ENCODE measurements at places on chromosomes 2 and 18. TPM values are rescaled to one million over a fixed set of nuclear protein-coding genes. Genes with fewer than 3 reads are reported as not detected.

Gene HOXD3
- total RNA-seq, result not detected

DNA sequence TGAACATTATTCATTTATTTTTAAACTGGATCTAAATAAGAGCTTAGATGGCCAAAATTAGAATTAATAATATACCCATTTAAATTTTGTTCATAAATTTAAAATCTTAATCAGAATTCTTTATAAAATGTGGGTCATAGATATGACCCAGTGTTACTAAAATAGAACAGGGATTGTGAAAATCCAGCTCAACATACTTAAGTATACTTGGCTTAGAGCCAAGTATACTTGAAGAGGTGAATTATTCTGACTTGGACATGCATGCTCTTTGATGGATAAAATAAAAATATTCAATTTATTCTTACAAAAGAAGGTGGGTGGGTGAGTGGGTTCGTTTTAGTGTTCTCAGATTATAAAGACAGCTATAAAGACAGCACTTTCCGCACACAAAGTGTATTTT, 70.7 kb downstream of the SPOPL start:
- no peak for DNase-seq

- DNase-seq, result no peak
Observed at GRCh38 chr2:9532421-9532820, 23.2 kb downstream of the ADAM17 start.

DNA sequence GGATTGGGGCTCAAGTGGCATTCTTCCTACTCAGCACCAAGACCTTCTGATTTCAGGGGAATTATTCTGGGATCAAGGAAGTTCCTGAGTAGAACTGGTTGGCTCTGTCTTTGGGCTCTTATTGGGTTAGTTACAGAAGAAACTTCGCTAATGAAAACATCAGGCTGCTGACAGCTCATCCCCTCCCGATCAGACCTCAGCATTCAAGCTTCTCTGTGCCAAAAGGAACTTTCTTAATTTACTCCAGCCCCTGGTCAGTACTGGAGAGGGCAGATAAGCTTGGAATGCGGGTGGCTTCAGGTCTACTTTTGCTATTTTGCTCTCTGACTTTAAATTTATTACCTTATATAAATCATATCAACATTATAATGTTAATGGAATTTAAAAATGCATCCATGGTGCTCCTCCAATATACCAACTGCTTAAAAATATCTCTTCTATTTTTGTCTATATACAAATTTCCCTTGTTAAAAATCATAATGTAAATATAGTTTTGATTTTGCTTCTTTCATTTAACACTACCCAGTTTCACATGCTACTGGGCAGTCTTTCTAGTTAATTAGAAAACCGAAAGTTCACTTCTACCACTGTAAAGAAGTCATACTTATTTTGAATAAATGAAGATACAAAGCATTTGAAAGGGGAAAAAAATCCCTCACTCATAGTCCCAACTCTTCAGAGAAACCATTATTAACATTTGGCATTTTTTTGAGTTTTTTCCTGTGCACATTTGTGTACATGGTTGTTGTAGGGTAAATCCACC, 34.4 kb downstream of the PCARE start:
- DNase-seq, result no peak

DNA sequence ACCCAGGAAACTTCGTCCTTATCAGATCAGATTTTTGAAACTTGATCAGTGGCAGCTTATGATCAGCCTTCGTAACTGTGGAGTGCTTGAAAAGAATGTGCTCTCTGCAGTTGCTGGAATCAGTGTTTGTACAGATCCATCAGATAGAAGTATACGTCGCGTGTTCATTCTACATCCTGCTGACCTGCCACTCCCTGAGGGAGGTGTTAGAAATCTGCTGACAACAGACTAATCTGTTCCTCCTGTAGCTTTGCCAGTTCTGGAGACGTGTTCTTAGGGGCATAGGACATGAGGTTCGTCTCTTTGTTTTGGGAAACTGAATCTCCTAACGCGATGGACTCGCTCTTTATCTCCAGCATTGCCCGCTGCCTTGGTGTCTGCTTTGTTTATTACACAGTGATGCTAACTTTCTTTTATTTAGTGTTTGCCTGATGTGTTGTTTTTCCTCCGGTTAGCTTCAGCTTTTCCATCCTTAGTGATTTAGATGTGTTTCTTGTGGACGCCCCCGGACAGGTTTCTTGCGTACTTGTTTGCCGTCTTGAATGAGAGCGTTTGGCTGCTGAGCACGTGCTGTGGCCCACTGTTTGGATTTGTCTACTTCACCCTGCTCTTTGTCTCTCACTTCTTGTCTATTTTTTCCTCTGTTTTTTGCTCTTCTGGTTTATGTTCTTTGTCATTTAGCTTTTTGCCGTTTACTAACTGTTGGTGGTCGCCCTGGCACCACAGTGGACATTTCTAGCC, 17.4 kb upstream of the GAL3ST2 start:
- no peak for DNase-seq

- DNase-seq, result no peak
Observed at GRCh38 chr2:108417254-108417653, 31.8 kb upstream of the GCC2 start.

- no peak for DNase-seq
Observed at GRCh38 chr18:35010993-35011392, 30.2 kb upstream of the MAPRE2 start.

DNA sequence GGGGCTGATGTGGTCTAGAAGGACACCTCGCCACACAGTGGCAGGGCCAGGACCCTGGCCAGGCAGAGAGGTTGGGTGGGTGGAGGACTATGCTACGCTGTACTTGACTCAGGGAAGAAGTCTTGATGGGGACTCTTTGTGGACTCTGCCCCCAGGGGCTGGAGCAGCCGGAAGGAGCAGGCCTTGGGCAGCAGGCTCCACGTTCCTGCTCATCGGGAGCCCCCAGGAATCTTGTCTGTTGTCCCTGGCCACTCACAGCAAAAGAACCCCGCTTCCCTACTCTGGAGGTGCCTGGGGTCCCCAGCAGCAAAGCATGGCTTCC, 79.0 kb downstream of the POLR1A start:
- DNase-seq, result no peak

DNA sequence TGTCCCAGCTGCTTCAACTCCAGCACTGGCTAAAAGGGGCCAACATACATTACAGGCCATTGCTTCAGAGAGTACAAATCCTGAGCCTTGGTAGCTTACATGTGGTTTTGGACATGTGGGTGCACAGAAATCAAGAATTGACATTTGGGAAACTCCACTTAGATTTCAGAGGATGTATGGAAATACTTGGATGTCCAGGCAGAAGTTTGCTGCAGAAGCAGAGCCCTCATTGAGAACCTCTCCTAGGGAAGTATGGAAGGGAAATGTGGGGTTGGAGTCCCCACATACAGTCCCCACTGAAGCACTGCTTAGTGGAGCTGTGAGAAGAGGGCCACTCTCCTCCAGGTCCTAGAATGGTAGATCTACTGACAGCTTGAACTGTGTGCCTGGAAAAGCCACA, 218.0 kb upstream of the CWC22 start:
- no peak for DNase-seq

DNA sequence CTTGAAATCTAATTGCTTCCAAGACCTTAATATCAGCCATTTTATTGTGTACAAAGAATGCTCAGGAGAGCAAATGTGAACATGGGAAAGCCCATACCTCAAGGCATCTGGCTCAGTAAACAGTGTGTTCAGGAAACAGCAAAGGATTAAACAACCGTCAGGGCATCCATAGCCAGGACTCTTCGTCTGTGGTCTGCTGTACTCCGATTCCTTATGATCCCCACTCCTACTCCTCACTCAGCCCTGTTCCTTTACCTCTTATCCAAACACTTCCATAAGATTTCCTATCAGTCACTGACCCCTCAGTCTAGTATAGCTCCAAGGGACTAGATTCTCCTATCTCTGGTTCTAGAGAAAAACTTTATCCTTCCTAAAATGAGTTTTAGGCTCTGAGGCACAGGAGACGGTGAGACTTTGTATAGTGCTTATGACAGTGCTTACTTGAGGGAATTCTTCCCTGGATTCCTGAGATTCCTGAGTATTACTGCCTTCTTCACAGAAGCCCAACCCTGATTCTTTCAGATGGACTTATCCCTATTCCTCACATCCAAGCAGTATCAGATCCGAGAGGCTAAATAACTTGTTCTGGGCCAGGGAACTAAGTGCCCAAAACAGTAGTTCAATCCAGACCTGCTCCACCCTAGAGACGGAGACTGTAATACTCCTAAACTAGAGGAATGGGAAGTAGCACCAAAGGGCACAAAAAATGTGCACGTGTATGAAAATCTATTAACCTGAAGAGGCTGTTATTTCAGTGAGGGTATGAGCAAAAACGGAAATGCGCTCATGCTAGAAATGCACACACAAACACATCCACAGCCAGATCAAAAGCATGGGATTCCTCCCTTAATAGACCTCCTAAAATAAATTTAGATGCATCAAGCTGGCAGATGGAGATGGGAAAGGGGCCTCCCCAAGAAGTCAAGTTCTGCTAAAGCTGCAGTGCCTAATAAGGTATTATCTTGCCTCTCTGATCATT, 42.1 kb upstream of the SIGLEC15 start:
- DNase-seq, result no peak

- no peak for DNase-seq
Observed at GRCh38 chr2:124967325-124967724, 942.2 kb downstream of the CNTNAP5 start.

GRCh38 chr2:12552092-12552491, 164.6 kb upstream of the TRIB2 start:
- no peak for DNase-seq

DNA sequence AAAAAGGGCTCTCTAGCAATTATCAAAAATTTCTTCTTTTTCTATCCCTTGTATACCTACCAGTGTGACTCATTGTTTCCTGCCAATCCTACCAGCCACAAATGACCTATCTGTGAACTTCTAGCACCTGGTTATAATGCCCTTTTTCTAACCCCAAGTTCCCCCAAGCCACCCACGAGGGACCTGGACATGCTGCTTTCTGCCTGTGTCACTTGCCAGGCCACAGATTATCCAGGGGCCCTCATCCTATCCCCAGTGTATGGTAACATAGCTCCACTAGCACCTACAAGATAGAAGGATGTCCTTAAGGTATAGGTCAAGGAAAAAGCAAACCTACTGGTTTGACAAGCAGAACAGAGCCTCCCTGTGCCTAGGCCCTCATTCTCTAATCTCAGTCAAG, 26.8 kb downstream of the AAK1 start:
- peak; percentile 40 for DNase-seq

- no peak for DNase-seq
Observed at GRCh38 chr18:43982582-43982981, 698.1 kb upstream of the SETBP1 start.

DNA sequence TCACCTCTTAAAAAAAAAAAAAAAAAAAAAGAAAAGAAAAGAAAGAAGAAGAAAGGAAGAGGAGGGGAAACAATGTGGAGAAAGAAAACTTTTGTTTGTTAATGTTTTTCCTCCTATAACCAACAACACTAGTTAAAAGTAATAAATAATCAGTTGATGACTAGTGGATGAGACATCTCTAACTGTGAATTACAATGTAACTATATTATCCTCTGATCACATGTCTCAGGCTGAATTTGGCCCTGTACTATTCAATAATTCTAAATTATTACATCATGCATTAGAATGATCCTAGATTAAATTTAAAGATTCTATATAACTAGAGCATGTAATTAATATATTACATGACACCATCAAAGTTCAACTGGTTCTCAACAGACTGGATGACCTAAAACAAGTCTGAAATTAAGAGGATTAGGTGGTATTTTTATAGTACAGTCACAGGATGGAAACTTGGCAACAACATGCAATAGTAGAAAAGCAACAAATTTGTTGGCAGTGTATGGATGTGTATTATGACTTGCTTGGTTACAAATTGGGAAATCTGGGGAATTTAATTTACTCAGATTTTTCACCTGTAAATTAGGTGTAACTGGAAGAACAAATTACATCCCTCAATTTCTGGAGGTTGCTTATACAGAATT, 269.3 kb upstream of the SETBP1 start:
- DNase-seq, result no peak

- DNase-seq, result peak; percentile 1
Observed at GRCh38 chr2:188291617-188292347, at the start of gene GULP1. Gene GULP1 (plus strand): TSS chr2:188291874. CDS start chr2:188477703, 185,829 bp downstream.

- no peak for DNase-seq
Observed at GRCh38 chr18:13145636-13146190, 72.8 kb upstream of the LDLRAD4 start.

DNA sequence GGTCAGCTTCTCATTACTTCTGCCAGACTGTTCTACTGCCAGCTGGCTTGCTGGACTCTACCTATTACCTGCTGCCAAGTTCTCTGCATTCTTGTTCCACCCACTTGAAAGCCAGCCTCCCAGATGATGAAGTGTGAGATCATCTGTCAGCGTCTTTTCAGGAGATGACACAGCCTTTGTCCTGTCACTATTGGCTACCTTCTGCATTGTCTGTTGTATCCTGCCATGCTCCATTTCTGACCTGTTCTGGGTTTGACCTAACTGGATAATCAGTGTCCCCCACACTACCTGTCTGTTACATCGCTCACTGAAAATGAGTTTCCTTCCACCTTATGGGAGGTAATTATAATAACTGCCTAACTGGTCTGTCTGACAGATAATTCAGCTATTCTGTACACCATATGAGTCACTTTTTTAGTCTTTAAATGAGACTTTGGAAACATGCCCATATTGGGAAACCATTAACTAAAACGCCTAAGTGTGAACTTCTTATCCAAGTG, 520.6 kb downstream of the METTL4 start:
- DNase-seq, result no peak

DNA sequence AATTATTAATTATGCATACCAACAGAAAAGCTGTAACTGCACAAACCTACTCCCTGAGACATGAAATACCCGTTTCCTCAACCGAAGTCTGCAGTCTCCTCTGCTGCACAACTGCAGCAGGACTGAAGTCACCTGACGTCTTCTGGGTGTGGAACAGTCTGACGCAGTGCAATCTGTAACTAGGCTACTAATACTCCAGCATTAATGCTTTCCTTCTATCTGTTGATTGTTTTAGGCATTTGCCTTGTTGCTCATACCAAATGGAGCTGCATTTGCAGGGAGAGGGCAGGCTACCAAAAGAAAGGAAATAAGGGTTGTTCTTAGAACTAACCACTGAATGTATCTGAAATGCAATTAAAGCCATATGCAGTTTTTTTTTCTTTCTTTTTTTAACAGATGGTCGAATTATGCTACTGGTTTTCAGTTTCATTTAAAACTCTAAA, 40.1 kb downstream of the RTN4 start:
- peak; percentile 10 for DNase-seq

DNA sequence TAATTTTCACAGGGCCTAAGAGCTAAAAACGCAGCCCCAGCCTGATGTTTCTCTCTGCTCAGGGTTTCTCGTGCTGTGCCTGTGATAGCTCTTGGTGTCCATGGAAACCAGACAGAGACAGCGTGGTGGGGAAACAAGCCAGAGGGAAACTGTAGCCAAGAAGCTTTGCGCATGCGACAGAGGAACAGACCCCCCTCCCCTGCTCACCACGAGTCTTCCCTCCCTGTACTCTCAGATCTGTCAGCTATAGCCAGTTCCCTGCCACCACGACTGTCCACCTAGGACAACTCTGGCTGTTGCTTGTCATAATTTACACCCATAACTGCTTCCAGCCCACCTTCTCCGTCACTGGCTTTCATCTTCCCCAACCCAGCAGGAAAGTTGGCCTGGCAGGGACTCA, 13.2 kb upstream of the DNAJC27 start:
- no peak for DNase-seq

Measured in activated T-cell treated with anti-CD3 and anti-CD28 coated beads, Interleukin-2, amount 50 U/mL, for 72 hours (primary cell).